Endothelial cell of umbilical vein (primary cell): ENCODE measurements at places on chromosomes 7 and 10. TPM values are rescaled to one million over a fixed set of nuclear protein-coding genes. Genes with fewer than 3 reads are reported as not detected.
A peak's percentile ranks its signal among the peaks of the same experiment; 100 is the strongest.

Gene STRIP2
- 2.4 and 3.4 TPM in 2 replicates for polyA plus RNA-seq

Gene SAMD9
- 0.68 and 0.92 TPM in 2 replicates for polyA plus RNA-seq

Gene OSBPL3
- polyA plus RNA-seq = 3.6 and 7.5 TPM in 2 replicates

Gene FAM221A
- 7.8 and 9.4 TPM in 2 replicates for polyA plus RNA-seq

Gene ZNRF2
- polyA plus RNA-seq = 0.96 and 1.4 TPM in 2 replicates

DNA sequence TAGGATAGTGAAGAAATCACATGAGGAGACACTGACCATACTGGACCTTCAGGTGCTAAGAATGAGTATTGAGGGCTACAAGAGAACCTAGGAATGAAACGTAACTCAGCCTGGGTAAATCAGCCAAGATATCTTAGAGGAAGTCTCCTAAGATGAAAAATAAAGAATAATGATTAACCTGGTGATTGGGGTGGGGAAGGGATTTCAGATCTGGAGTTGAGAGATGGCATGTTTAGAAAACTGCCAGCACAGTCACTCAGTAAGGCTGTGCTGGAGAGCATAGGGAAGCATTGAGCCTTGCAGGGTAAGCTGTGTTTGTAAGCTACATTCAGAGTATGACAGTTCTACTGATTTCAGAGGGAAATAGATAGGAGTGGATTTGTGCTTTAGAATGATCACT is 1.9 kb upstream of the MALRD1 start:
- no peak for DNase-seq

DNA sequence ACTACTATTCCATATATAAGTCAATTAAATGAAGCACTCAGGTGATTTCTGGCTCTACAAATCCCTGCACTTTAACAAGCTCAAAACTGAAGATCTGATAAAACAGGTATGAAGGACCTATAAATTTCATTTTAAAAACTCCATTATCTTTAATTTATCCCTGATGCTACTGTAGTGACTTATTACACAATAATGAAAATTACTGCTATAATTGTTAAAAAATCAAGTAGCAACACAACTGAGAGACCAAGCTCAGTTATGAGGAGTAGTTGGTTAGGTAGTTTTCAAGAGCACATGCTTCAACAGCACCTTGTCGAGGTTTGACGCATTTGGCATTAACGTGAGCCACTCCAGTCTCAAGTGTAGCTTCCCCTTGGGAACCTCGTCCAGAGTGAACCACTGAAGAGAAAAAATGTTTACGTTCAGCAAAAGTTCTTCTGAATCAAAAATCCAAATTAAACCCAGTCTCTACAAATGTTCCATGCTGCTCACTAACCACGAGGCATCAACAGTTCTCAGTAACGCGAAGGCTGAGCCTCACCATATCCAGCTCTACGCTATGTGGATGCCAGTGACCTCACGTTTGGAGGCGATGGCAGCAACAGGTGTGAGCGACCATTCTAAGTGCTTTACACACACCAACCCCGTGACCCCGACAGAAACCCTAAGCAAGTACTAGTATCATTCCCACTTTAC is 55.3 kb upstream of the NCAPG2 start:
- no peak for DNase-seq

DNA sequence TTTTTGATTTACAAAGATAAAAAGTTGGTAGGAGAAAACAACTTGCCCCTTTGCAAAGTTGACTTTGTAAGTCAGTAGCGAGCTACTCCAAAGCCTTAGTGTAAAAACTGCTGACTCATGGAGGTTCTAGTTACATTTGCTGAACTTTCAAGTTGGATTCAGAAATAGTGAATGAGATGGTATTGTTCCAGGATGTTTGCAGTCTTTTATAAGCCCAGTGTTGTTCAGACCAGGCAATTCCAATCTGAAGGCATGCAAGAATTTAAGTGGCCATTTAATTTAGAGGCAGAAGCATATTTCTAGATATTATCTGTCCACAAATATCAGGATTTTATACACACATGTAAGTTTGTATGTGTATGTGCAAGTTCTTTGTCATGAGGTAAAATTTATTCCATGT is 21.6 kb downstream of the TES start:
- peak; percentile 38 for DNase-seq
